ENCODE measurements at places on chromosomes 6 and 20. TPM values are rescaled to one million over a fixed set of nuclear protein-coding genes. Genes with fewer than 3 reads are reported as not detected.
A peak's percentile ranks its signal among the peaks of the same experiment; 100 is the strongest.

DNA sequence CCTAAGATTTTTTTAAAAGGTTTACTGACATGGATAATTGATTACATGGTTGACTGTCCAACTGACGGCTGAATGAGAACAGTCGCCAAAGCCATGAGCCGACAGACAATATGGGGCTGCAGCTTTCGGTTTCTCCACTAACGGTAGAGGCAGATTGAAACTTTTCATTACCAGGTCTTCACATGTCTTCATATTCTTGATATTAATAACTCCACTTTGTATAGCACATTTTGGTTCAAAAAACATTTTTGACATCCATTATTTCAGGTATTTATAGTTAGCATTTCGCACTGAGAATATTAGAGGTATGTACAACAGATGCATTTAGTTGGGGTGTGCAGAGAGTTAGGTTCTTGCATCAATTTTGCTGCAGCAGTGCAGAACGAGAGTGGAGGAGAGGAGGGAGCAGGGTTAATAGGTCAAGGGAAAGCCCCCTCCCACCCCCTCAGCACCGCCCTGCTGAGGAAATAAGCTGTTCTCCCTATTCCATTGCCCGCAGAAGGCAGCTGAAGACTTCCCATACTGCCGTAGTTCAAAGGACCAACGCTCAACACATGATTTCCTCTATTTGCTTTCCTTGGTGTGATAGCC lies 73.6 kb upstream of the ADTRP start:
- H3K4me3 ChIP-seq, result no peak overlapping the region
- no peak for DNase-seq
- H3K27ac ChIP-seq, result no peak overlapping the region
- no peaks in the 10 kb centered on the region for H3K27me3 ChIP-seq

GRCh38 chr6:113149511-113149910 lies 707.6 kb upstream of the MARCKS start:
- no peak for DNase-seq
- H3K4me1 ChIP-seq, result no peaks in the 10 kb centered on the region
- H3K4me3 ChIP-seq, result no peak overlapping the region
- no peaks in the 10 kb centered on the region for H3K27me3 ChIP-seq
- H3K27ac ChIP-seq, result no peak overlapping the region
- H3K36me3 ChIP-seq, result no peaks in the 10 kb centered on the region

DNA sequence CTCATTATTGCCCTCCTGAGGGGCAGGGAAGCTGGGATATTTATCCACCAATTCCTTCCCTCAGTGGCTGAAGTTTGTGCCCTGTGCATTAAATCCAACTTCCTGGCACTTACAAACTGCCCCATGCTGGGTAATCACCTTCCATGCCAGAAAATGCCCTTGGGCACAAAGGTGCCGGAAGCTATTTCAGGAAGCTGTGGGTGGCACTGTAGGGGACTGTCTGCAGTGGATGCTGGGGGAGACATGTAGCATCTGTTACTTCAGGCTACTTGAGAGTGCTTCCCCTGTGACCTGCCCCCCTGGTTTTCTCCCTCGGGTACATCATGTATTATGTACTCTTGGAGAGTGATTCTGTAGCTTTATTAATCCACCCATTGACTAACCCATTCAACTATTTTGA lies 24.7 kb upstream of the RALGAPA2 start:
- H3K27ac ChIP-seq, result no peak overlapping the region
- H3K36me3 ChIP-seq, result no peaks in the 10 kb centered on the region
- peaks cover 11% of the 10 kb centered on the region for H3K4me1 ChIP-seq
- no peak for DNase-seq
- H3K4me3 ChIP-seq, result no peak overlapping the region
- peaks cover 10% of the 10 kb centered on the region for H3K27me3 ChIP-seq

DNA sequence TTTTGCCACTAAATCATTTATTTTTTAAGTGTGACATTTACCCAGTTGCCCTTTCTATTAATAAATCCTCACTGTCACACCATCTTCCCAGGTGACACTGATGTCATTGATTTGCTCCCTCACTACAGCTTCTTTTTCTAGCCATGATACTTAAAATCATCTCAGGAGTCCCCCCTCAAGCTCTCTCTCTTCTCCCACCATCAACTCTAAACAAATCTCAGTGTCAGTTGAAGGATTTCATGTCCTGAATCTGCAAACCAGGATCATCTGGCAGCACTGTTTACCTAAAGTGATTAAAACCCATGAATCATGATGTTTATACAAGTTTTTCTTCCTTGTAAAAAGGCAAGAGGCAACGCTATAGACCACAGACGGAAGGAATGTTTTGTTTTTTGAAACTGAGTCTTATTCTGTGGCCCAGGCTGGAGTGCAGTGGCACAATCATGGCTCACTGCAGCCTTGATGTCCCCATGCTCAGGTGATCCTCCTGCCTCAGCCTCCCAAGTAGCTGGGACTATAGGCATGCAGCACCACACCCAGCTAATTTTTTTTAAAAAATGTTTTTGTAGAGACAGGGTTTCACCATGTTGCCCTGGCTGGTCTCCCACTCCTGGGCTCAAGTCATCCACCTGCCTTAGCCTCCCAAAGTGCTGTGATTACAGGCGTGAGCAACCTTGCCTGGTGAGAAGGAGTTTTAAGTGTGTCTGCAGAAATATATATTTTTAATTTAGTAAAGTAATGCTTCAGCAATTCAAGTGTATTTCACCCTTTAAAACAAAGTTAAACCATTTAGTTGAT lies 30.1 kb upstream of the SH3BGRL2 start:
- H3K27me3 ChIP-seq, result no peaks in the 10 kb centered on the region
- no peak overlapping the region for H3K4me3 ChIP-seq
- DNase-seq, result no peak

DNA sequence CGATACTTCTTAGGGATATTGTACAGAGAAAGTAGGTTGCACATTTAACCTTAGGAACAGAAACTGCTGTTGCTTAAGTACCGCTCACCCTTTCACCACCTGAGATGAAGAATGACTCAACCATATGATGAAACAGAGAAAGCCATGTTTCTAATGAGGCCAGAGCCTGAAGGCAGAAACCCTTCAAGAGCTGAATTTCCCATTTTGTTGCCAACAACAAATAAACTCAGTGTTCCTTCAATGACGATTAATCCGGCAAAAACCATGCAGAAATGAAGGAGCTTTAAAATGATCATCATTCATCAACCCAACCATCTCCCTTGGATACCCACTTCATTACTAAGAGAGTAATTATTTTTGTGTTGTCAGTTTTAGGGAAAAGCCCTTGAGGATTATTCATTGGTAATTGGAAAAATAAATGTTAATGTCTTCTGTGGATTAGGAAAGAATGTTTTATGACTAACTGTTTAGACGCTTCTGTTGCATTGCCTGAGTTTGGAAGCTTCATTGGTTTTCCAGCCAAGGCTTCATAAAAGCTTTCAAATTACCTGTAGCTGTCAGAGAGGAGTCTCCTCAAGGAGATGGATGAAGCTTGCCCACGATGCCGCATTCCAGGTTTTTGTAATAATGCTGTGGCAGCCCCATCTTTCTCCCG lies 112.1 kb upstream of the IYD start:
- H3K4me3 ChIP-seq, result no peak overlapping the region
- H3K27ac ChIP-seq, result no peak overlapping the region
- no peak for DNase-seq
- peaks cover 38% of the 10 kb centered on the region for H3K4me1 ChIP-seq
- H3K36me3 ChIP-seq, result no peaks in the 10 kb centered on the region

- H3K4me3 ChIP-seq, result no peak overlapping the region
- no peaks in the 10 kb centered on the region for H3K4me1 ChIP-seq
- no peaks in the 10 kb centered on the region for H3K27me3 ChIP-seq
- no peak overlapping the region for H3K27ac ChIP-seq
- no peak for DNase-seq
Measured at GRCh38 chr20:9225879-9226278, 157.0 kb downstream of the PLCB4 start.

- no peak for DNase-seq
- H3K27me3 ChIP-seq, result peaks cover 1% of the 10 kb centered on the region
- no peaks in the 10 kb centered on the region for H3K4me1 ChIP-seq
- no peak overlapping the region for H3K4me3 ChIP-seq
- no peaks in the 10 kb centered on the region for H3K36me3 ChIP-seq
- H3K27ac ChIP-seq, result no peak overlapping the region
Measured at GRCh38 chr6:166046982-166047381, 120.7 kb downstream of the TBXT start.

DNA sequence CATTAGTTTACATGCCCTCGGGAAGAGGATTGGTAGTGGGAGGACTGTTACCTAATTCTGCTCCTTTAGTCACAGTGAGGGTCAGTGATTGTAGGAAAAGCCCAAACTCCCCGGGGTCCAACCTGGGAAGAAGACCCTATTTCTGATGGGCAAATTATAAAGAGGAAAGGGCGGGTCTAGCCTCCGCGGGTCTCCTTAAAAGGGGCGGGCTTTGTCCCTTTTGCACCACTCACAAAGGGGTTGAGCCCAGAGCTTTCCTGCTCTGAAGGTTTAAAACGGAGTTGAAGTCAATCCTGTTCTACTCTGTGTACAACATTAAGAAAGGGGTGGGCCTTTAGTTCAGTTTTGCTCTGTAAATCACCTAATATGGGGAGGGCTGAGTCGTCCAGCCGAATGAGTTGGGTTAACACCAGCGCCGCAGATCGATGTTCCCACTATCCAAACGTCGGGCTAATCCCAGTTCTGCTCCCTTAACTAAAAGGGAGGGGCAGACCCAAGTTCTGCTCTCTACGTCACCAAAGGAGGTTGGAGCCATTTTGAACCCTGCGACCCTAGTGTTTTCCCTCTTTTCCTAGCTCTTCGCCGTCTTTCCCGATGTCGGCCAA lies 920 bp upstream of the RNF5 start:
- H3K27ac ChIP-seq, result peak overlapping the region; percentile 96
- no peaks in the 10 kb centered on the region for H3K27me3 ChIP-seq
- H3K4me3 ChIP-seq, result peak overlapping the region; percentile 85
- H3K36me3 ChIP-seq, result peaks cover 19% of the 10 kb centered on the region
- peaks cover 65% of the 10 kb centered on the region for H3K4me1 ChIP-seq

DNA sequence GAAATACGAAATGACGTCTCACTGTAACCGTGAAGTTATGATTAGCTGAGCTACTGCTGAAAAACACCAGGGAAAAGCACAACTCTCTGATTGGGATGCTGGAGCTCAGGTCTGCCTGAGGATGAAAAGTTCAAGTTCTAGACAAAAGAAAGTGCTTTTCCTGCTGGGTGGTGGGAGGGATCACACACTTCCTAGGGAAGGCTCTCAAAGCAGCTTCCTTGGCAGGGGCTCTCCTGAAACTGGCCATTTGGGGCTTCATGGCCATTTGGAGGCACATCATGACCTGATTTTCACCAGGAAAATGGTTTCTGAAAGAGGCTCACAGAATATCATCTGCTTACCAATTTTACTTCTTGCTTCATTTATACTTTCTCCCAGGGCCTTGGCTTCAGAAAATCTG lies 97.1 kb upstream of the KCNK16 start:
- H3K27me3 ChIP-seq, result peaks cover 3% of the 10 kb centered on the region
- DNase-seq, result no peak
- H3K4me3 ChIP-seq, result no peak overlapping the region

GRCh38 chr6:152380351-152380767 lies 256.8 kb downstream of the SYNE1 start:
- H3K4me1 ChIP-seq, result no peaks in the 10 kb centered on the region
- H3K4me3 ChIP-seq, result no peak overlapping the region
- DNase-seq, result no peak
- H3K27ac ChIP-seq, result no peak overlapping the region

GRCh38 chr6:79373880-79374279 lies 139.4 kb upstream of the HMGN3 start:
- H3K27ac ChIP-seq, result no peak overlapping the region
- DNase-seq, result no peak
- H3K4me3 ChIP-seq, result no peak overlapping the region

- H3K36me3 ChIP-seq, result no peaks in the 10 kb centered on the region
- peak overlapping the region; percentile 50 for H3K4me3 ChIP-seq
- DNase-seq, result peak; percentile 90
- peak overlapping the region; percentile 79 for H3K27ac ChIP-seq
Measured at GRCh38 chr6:34484899-34485298, 19.0 kb downstream of the PACSIN1 start.

- DNase-seq, result no peak
- peaks cover 2% of the 10 kb centered on the region for H3K4me1 ChIP-seq
- H3K36me3 ChIP-seq, result no peaks in the 10 kb centered on the region
- H3K4me3 ChIP-seq, result no peak overlapping the region
Measured at GRCh38 chr6:150485161-150485958, 114.3 kb upstream of the PLEKHG1 start.

- H3K27ac ChIP-seq, result no peak overlapping the region
- no peaks in the 10 kb centered on the region for H3K36me3 ChIP-seq
- H3K4me1 ChIP-seq, result peaks cover 20% of the 10 kb centered on the region
- H3K27me3 ChIP-seq, result no peaks in the 10 kb centered on the region
Measured at GRCh38 chr6:13375360-13375878, 47.1 kb upstream of the TBC1D7 start.

DNA sequence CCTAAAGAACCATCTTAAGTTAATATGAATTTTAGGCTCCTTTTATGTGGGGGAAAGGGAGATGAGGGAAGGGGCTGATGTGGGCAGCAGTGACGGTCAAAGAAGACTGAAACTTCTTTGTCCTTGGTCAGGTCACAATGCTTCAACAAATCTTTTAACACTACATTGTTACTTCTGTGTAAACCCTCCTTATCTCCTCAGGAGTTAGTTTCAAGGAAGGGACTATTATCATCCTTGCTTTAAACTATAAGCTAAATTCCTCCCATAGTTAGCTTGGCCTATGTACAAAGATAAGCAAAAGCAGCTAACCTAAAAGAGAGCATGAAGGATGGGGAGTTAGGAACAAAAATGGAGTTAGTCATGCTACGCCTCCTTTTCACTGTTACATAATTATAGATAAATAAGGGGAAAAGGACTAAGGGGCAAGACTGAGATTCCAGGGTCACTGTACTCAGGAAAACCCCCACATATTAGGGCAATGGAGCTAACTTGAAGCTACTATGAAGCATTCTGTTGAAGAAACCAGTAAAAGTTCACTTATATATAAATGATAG lies 172.7 kb upstream of the RUNX2 start:
- H3K27me3 ChIP-seq, result no peaks in the 10 kb centered on the region
- H3K4me1 ChIP-seq, result peaks cover 25% of the 10 kb centered on the region
- H3K27ac ChIP-seq, result no peak overlapping the region
- peaks cover 8% of the 10 kb centered on the region for H3K36me3 ChIP-seq
- no peak overlapping the region for H3K4me3 ChIP-seq
- no peak for DNase-seq

DNA sequence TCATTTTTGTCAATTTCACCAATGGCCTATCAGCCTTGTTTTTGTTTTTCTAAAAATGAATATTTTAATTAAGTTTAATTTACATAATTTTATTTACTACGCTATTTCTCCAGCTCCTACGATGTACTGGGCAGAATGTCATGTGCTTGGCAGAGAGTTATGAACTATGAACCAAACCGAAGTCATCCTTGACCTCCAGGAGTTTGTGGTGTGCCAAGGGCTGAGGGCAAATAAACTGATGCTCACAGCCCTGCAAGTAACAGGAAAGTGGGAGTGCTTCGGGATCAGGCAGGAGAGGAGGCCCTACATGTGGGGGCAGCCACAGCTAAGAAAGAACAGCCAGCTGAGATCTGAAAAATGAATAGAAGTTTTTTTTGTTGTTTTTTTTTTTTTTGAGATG lies 38.6 kb downstream of the ZNF217 start:
- H3K27ac ChIP-seq, result no peak overlapping the region
- H3K36me3 ChIP-seq, result peaks cover under 1% of the 10 kb centered on the region
- H3K4me3 ChIP-seq, result no peak overlapping the region
- H3K4me1 ChIP-seq, result no peaks in the 10 kb centered on the region
- no peak for DNase-seq
- H3K27me3 ChIP-seq, result no peaks in the 10 kb centered on the region

The ADGRB3 gene
- total RNA-seq, result not detected

The TSBP1 gene
- total RNA-seq, result not detected

The TRIM40 gene
- not detected for total RNA-seq

The THBS2 gene
- total RNA-seq, result not detected

The TFAP2D gene
- not detected for total RNA-seq

The BFSP1 gene
- 0.34 TPM for total RNA-seq

The ZFP57 gene
- total RNA-seq, result not detected

The TNFRSF21 gene
- total RNA-seq, result 1.2 TPM

The TPBG gene
- total RNA-seq, result 0.34 TPM

The SMOC2 gene
- total RNA-seq, result not detected

The WFDC5 gene
- not detected for total RNA-seq

The MPIG6B gene
- not detected for total RNA-seq

The PNLDC1 gene
- total RNA-seq, result 0.31 TPM

Measured in activated CD4-positive, alpha-beta memory T cell treated with anti-CD3 and anti-CD28 coated beads for 36 hours (primary cell).